Gastroesophageal sphincter (tissue), 4 donors: ENCODE measurements at places on chromosomes 12 and 14.

GRCh38 chr12:66002812-66003211 is 127.7 kb downstream of the LLPH start:
- no peak for ATAC-seq

GRCh38 chr12:121288986-121289385 is 7.5 kb downstream of the CAMKK2 start:
- peak; percentile 45 for ATAC-seq

GRCh38 chr14:44564908-44565307 is 57.8 kb upstream of the FSCB start:
- no peak for ATAC-seq

DNA sequence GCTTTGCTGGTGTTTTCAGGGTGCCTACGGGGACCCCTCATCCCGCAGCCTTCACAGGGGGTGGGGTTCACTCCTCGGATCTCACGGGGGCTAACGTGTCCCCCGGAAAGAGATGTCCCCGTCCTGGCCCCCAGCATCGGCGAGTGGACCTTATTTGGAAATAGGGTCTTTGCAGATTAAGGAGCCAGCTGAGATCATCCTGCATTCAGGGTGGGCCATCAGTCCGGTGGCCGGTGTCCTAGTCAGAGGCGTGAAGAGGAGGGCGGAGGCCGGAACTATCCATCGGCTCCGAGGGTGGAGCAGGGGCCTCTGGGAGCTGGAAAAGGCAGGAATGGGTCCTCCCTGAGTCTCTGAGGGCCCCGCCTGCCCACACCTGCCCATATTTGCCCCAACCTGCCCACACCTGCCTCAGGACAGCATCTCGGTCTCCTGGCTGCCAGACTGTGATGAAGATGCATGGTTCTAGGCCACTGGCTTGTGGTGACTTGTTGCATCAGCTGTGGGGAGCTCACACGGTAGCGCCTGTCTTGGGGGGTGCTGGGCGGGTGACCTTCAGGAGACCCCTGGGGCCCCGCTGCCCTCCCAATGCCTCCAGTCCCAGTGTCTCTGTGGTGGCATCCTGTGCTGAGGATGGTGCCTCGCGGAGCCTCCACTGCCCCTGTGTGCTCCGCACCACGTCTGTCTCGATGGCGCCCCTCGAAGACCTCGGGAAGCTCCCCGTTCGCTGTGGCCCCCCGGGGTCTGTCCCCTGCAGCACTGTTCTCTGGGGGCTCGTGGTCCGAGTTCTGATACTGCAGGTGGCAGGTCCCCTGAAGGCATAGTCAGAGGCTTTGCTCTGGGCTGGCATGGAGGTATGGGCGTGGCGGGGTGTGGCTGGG is 14.7 kb downstream of the NOC4L start:
- ATAC-seq, result no peak

GRCh38 chr12:52873513-52873831 is 24.7 kb upstream of the KRT78 start:
- no peak for ATAC-seq

- ATAC-seq, result no peak
These were observed 70.9 kb downstream of the KITLG start for GRCh38 chr12:88509347-88509746.

- peak; percentile 57 for ATAC-seq
These were observed 46.9 kb upstream of the FAM181A start for GRCh38 chr14:93880021-93880820.

DNA sequence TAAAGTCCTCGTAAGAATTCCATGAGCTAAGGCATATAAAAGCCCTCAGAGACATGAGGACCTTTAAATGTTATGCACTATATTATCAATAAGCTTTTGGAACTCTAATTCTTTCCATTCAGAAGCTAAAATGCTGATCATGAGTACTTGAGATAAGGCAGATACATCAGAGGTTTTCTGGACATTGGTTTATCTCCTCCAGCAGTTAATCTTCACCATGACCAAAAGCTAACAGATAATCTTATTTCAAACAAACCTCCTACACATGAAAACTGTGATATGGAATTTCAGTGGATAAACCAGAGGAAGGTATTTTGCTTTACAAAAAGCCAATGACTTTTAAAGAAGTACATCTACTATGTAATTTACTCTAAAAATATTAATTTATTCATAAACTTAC is 97.9 kb upstream of the BBS10 start:
- ATAC-seq, result no peak

DNA sequence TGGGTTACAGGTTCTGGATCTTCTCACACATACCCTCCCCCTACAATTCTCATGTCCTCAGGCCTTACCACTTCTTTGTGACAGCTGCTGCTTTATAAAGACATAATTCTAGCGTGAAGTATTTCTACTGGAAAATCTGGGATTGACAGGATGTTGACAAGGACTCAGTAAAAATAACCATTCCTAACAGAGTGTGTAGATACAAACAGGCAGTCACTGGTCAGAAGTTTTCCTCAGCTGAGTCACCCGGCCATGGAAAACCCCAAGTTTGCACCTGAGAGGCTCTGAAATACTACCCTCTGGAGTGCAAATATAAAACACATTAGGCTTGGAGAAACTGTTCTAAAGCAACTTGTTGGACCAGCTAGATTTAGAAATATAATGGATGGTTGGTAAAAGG is 54.4 kb downstream of the SPPL3 start:
- ATAC-seq, result no peak

DNA sequence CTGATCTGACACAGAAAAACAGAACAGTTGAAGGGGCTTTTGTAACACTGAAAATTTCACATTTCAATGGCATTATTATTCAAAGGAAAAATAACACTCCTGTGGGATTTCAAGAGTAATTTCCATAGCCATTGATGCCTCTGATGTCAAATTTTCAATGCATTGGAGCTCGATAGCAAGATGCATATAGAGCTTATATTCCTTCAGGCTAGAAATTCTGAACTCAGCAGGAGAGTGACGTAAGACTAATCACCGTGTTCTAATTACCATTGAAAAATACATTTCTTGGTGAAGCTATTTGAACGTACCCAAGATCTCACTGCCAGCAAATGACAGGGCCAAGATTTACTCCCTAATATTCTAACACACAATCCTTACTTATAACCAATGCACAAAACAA is 854.1 kb upstream of the TMEM132C start:
- no peak for ATAC-seq

GRCh38 chr14:90239139-90239538 is 17.2 kb upstream of the PSMC1 start:
- no peak for ATAC-seq

DNA sequence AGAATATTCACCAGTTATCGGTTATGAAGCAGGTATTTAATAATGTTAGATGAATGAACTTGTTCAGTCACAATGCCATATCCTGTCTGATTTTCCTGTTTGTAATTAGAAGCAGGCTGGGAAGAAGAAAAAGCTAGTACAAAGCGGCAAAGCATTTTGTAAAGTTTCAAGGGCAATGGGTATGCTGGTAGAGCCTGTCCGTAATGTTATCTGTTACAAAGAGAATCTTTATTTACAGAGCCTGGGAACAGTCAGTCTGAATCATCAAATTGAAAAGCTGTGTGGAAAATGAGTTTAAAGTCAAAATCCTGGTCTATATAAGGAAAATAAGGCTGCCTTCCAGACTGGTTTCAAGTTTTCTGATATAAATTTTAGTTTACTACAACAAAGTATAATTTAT is 40.5 kb downstream of the PARP11 start:
- no peak for ATAC-seq

DNA sequence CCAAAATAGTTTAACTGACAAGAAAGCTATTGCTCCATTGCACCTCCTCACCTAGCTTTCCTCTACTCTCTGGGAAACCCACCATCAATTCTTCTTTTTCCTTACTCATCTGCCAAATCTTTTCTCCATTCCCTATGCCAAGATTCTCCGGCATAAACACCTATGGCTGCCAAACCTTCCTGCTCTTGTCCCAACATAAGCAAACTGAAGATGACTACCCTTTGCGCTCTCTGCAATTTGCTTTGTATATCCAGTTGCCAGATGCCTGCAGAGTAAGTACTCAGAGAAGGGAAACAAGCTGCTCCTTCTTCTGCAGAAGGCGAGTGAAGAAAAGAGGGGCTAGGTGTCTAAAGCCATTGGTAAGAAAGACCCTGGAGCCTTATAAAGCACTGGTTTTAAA is 11.5 kb downstream of the PTGER2 start:
- ATAC-seq, result no peak
